Stimulated activated CD4-positive, alpha-beta T cell treated with anti-CD3 and anti-CD28 coated beads, Interleukin-4, amount 100 ng/mL, for 4 hours (primary cell): ENCODE measurements at places on chromosomes 6 and 20.

DNA sequence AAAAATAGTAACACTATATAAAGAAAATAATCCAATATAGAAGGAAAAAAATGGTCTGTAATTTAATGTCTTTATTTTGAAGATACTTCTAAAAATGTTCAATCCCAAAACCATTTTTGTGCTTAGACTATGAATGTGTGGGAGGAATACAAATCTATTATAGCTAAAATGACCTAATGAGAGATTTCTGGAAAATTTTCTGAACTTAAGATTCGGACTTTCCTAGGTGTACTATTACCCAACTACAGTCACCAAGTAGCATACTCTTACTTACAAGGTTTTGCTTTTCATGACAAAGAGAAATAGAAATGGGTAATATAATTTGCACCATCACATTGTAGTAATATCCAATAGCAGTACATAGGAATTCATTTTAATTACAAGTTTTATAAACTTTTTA is 29.9 kb downstream of the MAP3K7 start:
- DNase-seq, result no peak

DNA sequence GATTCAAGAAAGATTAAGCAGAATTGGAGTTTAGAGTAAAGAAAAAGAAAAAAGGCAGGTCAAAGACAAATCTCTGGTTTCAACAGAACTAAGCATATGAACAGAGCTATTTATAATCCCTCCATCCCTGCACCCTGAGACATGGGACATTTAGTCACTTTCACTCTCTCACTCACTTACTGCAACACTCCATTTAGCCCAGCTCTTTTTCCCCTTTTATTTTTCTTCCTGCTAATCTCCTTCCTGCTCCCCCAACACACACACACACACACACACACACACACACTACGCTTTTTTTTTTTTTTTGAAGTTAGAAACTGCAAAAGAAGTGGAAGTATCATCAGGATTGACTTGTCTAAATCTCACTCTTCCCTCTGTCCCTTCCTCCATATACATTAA is 45.1 kb upstream of the TBC1D7 start:
- DNase-seq, result no peak

- no peak for DNase-seq
Measured at GRCh38 chr6:151330130-151330696, 61.1 kb downstream of the ZBTB2 start.

DNA sequence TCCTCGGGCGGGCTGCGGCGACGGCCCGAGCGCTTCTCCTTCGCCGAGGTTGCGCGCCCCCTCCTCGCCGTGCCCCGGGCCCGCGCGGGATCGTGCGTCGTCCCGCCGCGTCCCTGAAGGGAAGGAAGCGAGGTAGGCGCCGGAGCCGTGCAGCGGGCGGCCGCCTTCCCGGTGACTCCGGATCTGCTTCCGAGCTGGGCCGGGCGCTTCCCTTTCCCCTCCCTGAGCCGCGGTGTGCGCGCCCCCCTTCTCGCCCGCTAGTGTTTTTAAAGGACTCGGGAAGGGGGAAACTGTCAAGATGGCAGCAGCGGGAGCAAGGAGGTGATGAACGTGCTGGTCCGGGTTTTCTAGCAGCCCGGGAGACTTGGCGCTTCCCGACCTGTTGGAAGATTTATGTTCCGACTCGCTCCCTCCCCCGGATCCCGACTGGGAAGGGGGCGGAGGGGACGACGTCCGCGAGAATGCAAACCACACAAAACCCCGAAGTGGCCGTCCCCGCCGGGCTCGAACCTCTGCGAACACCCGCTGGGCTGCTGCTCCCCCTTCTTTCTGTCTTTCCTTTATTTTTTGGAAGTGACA is 744 bp upstream of the FOXO3 start:
- no peak for DNase-seq

DNA sequence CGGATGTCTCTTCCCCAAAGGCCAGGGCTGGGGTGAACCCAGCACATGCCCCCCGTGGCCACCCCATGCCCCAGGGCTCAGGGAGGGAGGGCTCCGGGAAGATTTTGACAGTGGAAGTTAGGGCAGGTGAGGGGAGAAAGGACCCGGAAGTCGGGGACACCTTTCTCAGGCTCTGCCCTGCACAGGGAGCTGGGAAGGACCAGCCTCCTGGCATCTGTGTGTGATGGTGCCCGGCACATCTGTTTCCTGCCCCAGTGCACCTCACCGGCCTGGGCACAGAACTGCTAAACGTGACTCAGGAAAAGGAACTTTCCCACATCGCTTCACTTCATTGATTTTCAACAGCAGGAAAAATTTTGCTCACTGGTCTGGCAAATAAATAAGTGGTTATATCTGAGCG is 141.1 kb upstream of the AFDN start:
- no peak for DNase-seq

GRCh38 chr6:8556370-8557013 is 121.1 kb upstream of the SLC35B3 start:
- no peak for DNase-seq

GRCh38 chr6:89597988-89598387 is 40.6 kb downstream of the LYRM2 start:
- DNase-seq, result no peak

DNA sequence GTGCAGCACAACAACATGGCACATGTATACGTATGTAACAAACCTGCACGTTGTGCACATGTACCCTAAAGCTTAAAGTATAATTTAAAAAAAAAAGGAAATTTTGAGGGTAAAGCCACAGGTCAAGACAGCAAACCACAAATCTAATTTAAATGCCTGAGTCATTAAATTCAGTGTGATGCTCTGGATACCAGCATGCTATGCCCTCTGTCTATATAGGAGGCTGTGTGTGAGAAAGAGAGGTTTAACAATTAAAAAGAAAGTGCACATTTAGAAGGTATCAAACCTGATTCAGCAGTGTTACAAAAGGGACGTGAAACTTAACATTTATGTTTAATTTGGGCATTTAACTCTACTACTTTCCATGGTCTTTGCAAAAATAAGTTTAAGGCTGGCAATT is 276.3 kb downstream of the ADGRB3 start:
- DNase-seq, result no peak
